ENCODE measurements at places on chromosomes 3 and 15.

DNA sequence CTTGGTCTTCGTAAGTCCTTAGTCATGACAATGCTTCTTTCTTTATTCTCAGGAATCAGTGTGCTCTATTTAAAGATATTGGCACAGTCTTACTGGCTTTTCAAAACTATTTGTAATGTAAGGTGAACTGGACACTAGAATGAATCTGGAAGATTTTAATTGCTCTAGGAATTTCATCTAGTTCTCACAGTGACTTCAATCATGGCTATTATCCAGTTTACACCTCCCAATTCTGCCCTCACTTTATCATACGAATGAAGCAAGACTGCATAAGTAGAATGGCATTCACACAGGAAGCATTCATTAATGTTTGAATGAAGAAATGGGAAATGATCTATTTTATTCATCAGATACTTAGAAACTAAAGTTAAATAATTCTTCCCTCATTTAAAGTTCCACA, 26.7 kb upstream of the DRD3 start:
- no peak for DNase-seq

DNA sequence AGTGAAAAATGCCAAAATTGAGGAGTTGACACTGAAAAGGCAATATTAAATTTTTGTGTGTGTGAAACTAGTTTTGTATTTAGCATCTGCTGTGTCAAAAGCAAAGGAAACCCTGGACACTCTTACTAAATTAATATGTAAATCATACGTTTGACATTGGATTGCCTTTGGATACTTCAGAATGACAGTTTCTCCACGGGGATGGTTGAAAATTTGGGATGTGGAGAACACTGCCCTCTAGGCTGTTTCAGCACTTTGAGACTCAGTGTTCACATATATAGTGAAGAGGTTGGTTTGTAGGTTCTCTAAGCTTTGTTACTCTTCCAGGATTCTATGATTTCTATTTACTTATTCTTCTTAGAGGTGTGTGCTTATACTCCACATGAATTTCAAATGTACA, 3.0 kb downstream of the ROBO2 start:
- DNase-seq: no peak

DNA sequence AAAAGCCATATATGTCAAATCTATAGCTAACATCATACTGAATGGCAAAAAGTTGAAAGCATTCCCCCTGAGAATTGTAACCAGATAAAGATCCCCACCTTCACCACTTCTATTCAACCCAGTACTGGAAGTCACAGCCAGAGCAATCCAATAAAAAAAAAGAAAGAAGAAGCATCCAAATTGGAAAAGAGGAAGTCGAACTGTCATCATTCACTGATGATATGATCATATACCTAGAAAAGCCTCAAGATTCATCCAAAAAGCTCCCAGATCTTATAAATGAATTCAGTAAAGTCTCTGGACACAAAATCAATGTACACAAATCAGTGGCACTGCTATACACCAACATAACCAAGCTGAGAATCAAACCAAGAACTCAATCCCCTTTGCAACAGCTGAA, 97.4 kb downstream of the CBLB start:
- DNase-seq: no peak

DNA sequence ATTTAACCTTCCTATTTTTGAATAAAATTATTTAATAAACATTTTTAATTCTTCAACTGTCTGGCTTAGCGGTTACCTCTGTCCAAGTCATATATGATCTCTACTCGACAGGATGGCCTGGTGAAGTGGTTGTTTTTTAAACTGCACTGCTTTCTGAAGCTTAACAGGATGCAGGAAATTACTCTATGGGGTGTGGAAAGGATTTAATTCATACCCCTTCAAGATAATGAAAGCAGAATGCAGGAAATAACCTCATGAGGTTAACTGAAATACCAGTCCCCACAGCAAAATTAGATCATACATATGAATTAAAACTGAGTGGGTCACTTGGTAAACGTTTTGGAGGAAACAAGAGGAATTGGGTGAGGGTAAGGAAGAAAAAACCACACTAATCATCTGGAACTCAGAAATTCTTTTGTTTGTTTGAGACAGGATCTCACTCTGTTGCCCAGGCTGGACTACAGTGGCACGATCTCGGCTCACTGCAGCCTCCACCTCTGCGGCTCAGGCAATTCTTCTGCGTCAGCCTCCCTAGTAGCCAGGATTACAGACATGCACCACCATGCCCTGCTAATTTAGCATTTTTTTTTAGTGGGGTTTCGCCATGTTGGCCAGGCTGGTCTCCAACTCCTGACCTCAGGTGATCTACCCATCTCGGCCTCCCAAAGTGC, 50.1 kb downstream of the LYSMD4 start:
- DNase-seq: no peak

DNA sequence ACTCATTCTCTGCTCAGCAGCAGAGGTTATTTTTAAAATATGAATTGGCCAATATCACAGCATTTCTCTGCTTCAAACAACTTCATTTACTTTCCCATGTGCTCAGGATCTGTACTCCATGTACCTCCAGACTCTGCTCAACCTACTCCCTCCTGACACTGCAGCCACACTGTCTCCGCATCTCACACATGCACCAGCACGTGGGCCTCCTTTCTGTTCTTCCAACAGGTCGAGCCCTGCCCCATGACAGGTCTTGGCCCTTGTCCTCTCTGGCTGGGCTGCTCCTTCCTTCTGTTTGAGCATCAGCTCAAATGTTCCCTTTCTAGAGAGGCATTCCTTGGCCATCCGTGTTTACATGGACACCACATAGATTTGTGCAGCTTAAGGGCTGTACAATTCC, 195.7 kb downstream of the EBLN2 start:
- DNase-seq: no peak

GRCh38 chr3:9732080-9732739, 675 bp downstream of the BRPF1 start:
- peak; percentile 59 for DNase-seq

- no peak for DNase-seq
Measured at GRCh38 chr3:36305929-36306520, 74.3 kb upstream of the STAC start.

GRCh38 chr3:159731254-159731653, 257.4 kb upstream of the IL12A start:
- no peak for DNase-seq

DNA sequence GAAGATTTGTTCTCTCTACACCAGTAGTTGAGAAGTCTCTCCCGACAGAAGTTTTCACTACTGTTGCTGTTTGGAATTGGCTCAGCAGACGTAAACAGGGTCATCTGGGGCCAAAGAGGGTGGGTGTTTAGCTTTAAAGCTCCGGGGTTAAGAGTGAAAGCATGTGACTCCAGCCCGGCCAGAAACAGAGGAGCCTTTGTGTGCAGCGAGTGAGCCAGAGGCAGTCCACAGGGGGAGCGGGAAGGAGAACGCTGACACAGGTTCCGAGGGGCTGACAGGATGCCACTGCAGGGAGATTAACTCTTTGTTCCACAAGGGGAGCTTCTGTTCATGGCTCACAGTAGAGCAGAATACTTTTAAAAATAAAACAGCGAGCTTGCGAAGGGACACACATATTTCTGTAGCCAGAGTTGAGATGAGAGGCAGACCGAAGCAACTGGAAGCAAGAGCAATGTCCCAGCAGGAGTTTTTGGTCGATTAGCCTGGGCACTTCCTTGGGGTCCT, 26.9 kb downstream of the BMF start:
- peak; percentile 81 for DNase-seq

GRCh38 chr3:12234192-12234591, 54.7 kb upstream of the PPARG start:
- no peak for DNase-seq

DNA sequence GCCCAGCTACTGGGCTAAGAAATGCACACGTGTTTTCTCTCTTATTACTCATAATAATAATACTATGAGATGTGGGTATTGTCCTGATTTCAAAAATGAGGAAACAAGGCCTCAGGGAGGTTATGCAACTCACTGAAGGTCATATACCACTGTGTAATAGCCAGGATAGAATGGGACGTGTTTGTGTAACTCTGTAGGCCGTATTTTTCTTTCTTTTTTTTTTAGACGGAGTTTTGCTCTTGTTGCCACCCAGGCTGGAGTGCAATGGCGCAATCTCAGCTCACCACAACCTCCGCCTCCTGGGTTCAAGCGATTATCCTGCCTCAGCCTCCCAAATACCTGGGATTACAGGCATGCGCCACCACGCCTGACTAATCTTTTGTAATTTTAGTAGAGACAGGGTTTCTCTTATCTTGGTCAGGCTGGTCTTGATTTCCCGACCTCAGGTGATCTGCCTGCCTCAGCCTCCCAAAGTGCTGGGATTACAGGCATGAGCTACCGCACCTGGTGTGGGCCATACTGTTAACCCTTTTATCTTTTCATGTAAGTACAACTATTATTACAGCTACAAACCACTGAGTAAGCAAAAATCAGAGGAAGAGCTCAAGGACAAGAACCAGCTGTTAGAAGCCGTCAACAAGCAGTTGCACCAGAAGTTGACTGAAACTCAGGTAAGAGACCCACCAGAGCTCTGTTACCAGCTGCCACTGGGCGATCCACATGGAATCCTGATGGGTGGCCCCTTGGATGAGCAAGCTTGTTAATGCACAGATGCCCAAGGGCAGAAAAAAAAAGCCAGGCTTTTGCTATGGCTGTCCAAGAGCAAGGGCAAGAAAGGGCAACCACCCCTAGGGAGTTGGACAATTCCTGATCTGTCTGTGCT, 6.7 kb downstream of the KNSTRN start:
- no peak for DNase-seq

GRCh38 chr15:68414206-68414555, 17.8 kb downstream of the ITGA11 start:
- DNase-seq: no peak

DNA sequence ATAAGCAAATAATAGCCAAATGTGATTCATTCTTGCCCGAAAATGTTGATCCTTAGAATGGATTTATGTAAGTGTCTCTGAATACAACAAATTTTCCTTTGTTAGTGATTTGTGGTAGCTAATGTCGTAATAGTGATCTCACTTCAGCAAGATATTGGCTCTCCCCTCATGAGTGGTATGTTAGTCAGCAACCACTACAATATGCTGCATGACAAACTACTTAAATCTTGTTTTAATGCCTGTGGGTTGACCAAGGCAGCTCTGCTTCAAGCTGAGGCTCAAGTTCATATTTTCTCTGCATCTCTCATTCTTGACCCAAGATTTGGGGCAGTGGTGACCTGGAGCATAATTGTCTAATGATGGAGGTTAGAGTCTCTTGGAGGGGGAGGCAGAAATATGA, 49.8 kb upstream of the GALNT15 start:
- DNase-seq: no peak

- no peak for DNase-seq
Measured at GRCh38 chr3:167051421-167051820, 328.7 kb downstream of the ZBBX start.

DNA sequence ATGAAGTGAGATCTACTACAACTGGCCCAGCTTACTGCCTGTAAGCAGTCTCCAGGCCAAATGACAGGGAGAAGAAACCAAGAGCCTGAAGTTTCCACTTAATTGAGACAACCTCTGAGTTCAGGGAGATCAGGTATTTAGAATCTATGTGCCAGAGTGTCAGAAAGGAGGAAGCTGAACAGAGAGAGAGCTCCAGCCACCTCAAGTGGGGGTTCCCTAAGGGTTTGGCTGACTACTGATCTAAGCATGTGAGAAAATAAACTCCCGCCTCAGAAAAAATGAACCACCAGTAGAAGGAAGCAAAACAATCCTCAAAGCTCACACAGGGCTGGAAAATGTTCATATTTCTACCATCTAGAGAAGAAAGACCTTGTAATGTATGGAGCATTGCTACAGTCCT, 25.0 kb downstream of the ADAM10 start:
- no peak for DNase-seq

DNA sequence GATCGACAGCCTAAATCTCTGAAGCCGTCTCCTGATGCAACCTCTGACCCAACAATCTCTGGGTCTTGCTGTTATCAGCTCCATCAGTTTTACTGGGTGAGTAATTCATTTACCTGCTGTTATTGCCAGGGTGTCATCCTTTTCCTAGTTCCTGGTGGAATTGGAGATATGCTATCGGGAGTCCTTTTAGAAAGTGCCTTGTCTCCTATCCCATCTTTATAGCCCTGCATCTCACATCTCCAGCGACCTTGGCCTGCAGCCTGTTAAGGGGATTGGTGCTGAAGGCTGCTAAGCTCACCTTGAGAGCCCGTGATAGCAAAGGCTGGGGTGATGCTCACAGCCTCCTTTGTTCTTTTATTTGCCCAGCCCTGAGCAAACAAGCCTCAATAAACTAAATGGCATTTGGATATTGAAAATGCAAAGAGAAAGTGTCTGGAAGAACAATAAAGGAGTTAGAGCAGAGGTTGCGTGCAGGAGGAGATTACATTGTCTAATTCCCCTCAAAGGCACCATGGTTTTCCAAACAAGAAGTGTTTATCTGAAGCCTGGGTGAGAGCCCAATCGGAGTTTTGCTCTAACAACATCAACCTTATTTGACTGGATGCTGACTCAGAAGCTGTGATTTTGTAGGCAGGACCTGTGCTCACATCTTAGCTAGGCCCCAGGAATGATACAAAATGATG, 101.8 kb downstream of the RPLP1 start:
- DNase-seq: no peak

GRCh38 chr15:60137711-60138396, 133.7 kb downstream of the FOXB1 start:
- DNase-seq: no peak

- no peak for DNase-seq
Measured at GRCh38 chr3:106125321-106125720, 256.5 kb upstream of the CBLB start.

- DNase-seq: no peak
Measured at GRCh38 chr3:129745253-129745652, 138.8 kb upstream of the PLXND1 start.

- peak; percentile 54 for DNase-seq
Measured at GRCh38 chr3:73766599-73767381, 142.0 kb upstream of the PDZRN3 start.

GRCh38 chr3:79015854-79016253, 751.9 kb downstream of the ROBO1 start:
- DNase-seq: no peak

DNA sequence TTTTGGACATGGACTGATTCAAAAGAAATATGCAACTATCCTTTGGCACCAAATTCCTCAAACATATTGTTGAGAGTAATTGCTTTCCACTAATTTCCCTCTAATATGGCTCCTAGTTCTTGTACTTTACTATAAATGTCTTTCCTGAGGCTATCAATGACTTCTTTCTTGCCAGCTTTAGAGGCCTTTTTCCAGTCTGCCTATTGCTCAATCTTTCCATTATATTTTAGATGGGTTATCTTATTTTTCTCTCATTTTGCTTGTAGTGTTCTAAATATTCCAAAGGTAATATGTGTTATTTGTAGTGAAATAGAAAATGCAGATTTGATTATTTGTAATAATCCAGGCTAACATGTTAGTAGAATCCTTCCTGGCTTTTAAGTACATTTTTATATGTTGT, 11.5 kb upstream of the TEX9 start:
- no peak for DNase-seq

- no peak for DNase-seq
Measured at GRCh38 chr3:49248840-49249227, 28.2 kb downstream of the C3orf62 start.

GRCh38 chr3:79019137-79019923, 748.5 kb downstream of the ROBO1 start:
- peak; percentile 91 for DNase-seq

DNA sequence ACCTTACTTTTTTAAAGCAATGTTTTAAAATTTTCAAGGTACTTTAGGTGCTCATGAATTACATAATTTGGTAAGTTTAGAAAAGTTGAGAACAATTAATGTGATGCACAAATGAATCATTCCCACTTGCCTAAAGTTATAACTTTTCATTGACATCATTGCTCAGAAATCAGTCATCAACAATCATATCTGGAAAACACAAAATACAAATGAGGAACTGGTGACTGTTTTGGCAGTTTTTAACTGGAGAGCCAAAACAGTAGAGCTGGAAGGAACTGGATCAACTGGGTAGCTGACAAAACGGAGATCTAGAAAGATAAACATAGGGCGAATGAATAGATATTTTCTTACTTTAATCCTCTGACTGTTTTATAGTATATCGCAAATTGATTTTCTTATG, 767.1 kb downstream of the IGSF11 start:
- no peak for DNase-seq
